ENCODE measurements at places on chromosomes 7 and 10.

GRCh38 chr7:107029061-107029763, 15.3 kb upstream of the PRKAR2B start:
- DNase-seq, result peak; percentile 65

- no peak for DNase-seq
Observed at GRCh38 chr7:90720984-90721760, 125.1 kb downstream of the CDK14 start.

DNA sequence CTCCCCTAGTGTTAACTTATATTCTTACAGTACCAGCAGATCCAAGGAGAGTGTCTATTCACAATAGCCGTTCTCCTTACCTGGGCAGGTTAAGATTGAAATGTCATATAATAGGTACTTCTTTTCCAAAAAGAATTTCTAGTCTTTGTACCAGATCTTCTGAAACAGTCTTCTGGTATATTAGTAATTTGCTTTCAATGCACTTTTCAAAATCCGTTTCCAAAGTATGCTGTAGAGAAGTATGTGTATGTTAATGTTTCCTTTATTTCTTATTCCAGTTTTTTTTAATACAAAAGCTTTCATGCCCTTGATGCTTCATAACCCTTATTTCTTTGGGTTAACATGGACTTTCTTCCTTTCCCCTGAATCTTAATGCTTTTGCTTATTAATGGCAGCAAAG, 188.2 kb downstream of the MLLT10 start:
- DNase-seq, result no peak

DNA sequence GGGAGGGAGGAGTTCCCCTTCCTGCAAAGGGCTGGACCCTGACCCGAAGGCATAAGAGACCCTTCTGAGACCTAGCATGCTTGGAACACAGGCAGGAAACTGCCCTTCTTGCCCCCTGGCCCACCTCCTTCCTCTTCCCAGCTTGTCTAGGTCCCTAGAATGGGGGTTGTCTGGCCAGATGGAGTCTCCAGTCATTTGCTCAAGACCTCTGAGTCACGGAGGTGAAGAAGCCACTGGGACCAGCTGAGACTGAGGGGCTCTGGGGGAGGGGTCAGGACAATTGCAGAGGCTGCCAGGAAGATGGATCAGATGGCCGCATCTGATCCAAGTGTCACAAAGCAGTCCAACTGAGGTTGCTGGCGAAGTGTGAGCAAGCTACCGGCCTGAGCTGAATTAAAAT, 46.2 kb downstream of the COL13A1 start:
- no peak for DNase-seq

DNA sequence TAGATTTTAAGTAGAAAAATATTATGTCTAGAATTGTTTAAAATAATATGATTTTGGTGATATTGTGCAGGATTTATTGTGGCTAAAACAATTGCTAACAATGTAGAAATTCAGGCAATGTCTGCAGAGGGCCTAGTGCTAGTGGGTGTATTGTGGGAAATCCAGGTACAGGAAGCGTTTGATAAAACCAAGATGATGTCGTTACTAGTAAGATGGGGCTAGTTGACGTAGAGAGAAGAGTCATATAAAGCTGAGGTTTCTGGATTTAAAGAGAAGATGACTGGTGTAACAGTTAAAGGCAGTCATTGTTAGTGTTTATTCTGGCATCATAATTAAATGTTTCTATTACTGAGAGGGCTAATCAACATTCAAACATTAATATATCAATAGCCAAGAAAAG, 43.5 kb downstream of the ADK start:
- no peak for DNase-seq

DNA sequence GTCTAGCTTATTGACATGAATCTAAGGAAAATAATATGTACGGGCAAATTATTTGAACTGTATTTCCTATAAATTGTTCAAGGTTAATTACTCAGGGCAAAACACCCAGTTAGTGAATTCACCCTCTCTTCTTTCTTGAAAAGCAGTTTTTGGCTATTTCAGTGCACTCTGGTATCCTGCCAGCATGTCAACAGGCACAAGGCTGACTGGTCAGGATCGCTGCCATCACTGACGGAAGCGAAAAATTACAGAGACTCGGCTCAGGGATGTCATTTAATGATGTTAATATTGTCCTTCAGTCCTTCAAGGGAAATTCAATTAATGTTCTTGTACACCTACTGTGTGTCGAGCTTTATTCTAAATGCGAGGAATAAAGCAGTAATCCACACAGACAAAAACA, 28.3 kb upstream of the OLAH start:
- no peak for DNase-seq

DNA sequence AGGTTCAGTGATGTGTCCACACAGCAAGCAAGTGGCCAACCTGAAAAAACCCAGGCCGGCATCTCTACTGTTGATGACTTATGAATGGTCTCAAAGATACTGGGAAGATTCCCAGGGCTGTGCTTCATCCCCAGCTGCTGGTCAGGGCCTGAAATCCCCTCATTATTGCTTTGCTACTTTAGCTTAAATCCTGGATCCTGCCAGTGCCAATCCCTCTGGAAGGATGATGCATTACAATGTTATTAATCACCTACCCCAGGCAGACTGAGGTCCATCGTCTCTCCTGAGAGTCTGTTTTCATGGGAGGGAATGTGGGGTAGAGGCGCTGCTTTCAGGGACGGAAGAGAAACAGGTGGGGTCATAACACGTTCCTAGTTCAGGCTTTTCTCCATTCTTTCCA, 371.6 kb downstream of the RPS24 start:
- DNase-seq, result no peak

GRCh38 chr7:16398146-16399017, 23.0 kb downstream of the CRPPA start:
- DNase-seq, result no peak

GRCh38 chr7:69002416-69002815, 595.9 kb upstream of the AUTS2 start:
- no peak for DNase-seq

DNA sequence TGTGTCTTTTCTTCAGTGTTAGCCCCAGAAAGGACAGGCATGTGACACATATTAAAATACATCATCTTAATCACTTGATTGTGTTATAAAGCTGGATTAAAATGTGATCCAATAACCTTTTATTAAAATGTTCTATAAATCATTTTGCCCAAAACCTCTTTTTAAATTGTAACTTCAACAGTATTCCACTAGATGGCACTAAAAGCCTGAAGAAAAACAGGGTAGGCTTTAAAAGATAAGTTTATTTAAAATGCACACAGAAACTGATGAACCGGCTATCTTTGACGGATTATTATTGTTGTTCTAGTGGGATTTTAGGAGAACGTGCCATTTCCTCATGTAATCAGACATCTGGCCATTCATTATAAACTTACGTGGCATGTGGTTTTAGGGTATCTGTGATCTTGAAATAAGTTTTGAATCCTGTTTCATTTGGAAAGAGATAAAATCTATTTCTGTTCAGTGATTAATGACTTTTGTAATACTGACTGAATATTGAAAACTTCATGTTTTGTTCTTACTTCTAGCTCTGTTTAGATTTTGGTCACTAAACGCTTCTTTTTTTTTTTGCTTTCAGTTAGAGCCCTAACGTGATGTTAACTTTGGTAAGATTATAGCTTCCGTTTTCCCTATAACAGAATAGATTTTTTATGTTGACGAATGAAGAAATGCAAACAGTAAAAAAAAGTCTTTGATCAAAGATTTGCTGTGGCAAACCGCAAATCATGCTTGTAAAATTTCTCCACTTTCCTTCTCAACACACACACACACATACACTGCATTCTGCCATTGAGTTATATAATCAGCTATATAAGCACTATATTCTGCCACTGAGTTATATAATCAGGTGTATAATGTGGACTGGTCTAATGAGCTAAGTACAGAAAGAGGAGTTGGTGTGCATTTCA, 13.6 kb downstream of the VPS50 start:
- DNase-seq, result no peak

GRCh38 chr10:7550013-7550412, 116.8 kb downstream of the ITIH5 start:
- DNase-seq, result no peak

DNA sequence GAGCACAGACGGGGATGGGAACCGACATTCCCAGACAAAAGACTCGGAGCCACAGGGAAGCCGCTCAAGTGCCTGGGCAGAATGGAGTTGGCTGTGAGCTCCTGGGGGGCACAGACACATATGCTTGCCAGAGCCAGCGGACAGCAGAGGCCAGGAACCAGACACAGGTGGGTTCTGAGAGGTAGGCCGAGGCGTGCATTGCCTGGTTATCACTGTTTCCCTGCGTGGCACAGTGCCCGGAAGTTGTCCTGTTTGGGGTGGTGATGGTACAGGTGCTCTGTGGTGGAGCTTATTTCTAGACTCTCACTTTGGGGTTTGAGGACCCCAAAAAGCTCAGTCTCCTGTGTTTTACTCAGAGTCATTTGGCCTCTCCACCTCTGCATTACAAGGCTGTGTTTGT, 2.5 kb downstream of the PALD1 start:
- DNase-seq, result no peak

DNA sequence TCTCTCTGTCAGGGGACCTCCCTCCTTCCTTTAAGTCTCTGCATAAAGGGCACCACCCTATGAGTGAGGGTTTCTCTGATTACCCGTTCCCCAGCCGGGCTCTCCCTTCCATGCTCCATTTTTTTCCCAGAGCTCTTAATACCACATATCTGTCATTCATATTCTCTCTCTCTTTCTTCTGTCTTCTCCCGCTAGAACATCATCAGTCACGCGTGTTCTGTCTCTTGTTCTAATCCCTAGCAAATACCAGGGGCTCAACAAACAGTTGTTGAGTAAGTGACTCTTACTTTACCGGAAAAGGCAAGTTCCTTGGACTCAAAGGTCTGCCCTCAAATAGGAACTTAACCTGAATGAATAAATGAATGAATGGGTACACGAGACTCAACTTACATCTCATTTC, 68.5 kb downstream of the RSU1 start:
- no peak for DNase-seq

DNA sequence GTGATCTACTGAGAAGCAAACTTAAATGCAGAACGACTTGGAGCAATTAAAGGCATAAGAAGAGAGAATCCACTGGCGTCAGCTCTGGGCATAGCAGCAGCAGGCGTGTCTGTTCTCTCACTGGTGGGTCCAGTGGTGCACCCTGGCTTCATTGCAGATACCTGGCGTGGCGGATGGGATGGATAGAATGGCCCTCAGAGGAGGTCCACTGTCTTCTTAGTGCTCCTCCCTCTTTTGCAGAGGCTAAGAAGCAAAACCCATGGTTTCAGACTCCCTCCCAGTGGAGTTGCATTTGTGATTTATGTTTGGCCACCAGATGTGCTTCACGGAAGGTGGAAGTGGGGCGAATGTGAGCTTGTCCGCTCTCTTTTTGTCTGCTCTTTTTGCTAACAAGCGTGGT, 28.4 kb upstream of the PRKAG2 start:
- DNase-seq, result no peak

DNA sequence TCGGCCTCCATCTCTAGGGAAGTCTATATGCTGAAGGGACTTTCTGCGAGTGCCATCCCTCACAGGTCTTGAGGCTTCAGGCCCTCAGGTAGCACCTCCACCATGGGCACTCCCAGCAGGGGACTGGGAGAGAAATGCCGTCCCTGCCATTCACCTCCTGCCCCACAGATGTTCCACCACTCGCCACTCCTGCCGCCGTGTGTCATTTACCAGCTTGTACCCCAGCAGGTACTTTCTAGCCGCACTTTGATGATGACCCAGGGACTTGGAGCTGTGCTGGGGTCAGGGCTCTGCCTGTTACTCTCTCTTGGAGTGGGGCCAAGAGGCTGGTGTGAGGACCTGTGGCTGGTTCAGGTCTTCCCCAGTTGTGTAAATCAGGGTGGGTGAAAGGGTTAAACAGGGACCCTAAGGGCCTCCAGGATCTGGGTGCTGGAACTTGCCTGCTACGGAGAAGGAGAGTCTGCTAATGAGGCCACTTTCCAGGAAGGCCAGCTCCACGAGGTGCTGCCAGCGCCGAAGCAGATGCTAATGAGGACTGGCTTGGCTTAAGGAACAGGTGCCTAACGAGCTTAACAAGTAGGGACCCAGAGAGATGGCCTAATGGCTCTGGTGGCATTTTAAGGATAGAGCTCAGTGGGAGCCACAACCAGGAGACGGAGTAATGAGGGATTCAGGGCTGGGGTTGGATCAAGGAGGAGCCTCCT, 32.4 kb downstream of the CRHR2 start:
- DNase-seq, result no peak

DNA sequence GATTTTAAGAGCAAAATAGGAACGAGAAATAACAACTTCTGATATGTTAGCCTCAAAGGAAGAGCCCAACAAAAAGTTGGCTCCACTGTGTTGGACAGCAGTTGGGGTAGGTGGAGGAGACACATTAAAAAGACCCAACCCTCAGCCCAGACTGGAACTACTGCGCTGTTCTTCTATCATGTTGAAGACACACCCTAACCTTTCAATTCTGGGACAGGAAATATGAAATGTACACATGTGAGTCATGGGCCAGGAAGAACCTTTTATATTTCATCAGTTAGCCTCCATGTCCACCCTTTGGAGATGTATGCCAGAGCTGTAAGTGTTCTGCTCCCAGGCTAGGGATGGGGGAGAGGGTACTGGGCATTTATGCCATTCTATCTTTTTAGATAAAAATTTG, 22.1 kb downstream of the CLDN12 start:
- no peak for DNase-seq

DNA sequence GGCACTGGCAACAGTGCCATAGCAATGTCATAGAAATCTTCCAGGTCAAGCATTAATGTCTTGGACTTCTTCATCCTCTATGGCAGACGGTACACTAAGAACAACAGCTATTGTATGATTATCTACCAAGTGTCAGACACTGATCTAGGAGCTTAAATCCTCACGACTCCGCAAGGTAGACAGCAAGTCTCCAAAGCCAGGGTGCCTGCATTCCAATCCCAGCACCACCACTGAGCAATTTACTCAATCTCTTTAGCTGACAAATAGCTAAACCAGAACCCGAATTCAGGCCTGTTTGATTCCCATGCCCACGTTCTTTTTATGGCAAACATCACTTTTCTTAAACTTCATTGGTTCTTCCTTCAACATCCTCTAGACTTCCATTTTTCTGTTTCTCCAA, 31.8 kb downstream of the DNMBP start:
- DNase-seq, result no peak

DNA sequence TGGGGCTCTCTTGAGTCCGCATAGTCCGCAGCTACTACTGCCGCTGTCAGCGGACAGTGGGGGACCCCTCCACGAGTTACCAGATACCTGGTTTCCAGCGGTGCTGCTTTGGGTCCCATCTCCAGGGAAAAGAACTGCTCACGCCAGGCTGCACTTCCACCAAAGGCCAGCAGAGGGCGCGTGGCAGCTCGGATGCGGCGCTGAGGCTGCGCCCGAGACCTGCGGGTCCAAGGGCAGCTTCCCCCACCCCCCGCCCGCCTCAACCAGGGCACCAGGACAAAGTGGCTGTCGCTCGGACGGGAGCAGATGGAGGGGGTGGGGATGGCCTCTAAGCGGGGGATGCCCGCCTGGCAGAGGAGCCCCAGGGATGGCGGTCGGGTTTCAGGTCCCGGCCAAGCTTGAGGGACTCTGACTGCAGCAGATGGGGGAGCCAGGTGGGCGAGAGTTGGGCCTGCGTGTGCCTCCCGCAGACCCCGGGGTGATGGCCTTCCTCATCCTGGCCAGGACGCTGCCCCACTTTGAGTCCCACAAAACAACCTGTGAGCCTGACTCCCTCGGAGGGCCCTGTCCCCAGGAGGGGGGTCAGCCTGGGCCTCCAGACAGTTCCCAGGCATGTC, 23.8 kb upstream of the ZNF735 start:
- DNase-seq, result peak; percentile 33

Data from BE2C (cell line).